Head of caudate nucleus (tissue), 42 donors: ENCODE measurements at places on chromosomes 3 and 15.

GRCh38 chr15:99409560-99409959, 156.2 kb upstream of the MEF2A start:
- DNase-seq, result no peak

- DNase-seq, result no peak
Observed at GRCh38 chr3:184148076-184148475, 7.1 kb upstream of the DVL3 start.

DNA sequence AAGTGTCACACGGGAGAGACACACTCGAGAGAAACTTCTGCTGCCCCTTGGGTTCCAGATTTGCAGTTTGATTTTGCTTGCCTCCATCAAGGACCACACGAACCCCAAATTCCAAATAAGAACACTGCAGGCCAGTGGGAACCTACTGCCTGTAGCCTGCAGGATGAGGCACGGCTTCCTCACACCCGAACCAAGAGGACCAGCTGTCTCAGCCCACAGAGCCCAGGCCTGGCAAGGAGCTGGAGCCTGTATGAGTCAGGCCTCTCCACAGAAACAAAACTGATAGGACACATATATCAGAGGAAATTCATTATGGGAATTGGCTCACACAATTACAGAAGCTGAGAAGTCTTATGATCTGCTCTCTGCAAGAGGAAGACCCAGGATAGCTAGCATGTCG, 188.1 kb upstream of the NSMCE3 start:
- no peak for DNase-seq

DNA sequence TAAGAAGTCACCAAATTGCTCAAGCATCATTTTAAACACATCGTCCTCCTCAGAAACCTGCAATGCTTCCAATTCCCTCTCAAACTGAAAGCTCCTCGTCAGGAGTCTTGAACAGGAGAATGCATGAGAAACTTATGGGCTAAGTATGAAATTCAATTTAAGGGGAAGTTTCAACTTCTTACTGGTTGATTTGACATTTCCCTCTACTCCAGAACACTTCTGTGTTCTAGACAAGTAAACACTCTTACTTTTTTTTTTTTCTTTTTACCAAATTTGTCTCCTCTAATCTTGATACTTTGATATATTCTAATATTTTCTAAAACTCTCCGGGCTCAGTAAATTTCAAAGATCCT, 181.7 kb downstream of the RSL24D1 start:
- DNase-seq, result no peak

DNA sequence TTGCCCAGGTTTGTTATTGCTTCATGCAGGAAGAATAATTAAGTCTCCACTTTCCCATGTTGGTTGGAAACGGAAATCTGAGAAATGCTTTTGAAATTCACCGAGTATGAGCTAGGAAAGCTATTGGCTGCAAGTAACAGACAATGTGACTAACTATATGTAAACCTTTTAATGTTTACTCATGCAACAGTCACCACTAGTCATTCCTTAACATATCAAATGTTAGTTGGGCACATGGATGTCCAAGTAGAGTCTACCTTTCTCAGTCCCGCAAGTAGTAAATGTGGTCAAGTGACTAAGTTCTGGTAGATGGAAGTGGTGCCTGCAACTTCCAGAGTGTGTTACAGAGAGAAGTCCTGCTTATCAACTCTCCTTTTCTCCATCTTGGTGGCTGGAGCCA, 52.5 kb downstream of the KLF15 start:
- no peak for DNase-seq

DNA sequence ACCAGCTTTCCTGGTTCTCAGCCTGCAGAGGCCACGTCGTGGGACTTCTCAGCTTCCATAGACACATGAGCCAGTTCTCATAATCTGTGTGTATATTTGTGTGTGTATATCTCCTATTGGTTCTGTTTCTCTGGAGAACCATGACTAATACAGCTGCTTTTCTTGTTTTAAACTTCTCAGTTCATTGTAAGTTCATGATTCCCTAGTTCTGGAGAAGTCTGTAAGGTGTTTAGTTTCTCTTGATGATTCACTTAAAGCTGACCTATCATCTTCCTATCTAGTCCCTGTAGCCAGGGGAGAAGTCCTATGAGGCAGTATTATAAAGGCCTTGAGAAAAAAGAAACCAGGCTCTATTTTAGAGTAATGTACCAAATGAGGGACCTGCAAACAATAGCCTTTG, 147.7 kb downstream of the RYR3 start:
- no peak for DNase-seq

GRCh38 chr3:104436506-104436905, 930.2 kb upstream of the ALCAM start:
- no peak for DNase-seq

GRCh38 chr3:150793641-150794040, 30.7 kb upstream of the SIAH2 start:
- DNase-seq, result no peak

DNA sequence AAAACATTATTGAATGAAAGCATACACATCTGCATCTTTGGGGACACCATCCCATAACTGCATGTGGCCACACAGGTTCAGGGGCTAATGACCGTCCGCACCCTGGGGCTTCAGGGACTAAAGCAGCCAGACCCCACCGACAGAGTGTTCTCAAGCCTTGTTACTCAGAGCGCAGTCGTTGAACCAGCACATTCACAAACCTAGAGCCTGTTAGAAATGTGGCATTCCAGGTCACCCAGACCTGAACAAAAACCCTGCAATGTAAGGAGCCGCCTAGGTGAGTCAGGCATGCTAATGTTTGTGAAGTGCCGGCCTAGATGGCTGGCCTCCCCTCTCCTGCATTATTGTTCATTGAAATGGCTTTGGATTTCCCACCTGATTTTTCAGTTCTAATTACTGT, 52.3 kb upstream of the HACD2 start:
- DNase-seq, result no peak

DNA sequence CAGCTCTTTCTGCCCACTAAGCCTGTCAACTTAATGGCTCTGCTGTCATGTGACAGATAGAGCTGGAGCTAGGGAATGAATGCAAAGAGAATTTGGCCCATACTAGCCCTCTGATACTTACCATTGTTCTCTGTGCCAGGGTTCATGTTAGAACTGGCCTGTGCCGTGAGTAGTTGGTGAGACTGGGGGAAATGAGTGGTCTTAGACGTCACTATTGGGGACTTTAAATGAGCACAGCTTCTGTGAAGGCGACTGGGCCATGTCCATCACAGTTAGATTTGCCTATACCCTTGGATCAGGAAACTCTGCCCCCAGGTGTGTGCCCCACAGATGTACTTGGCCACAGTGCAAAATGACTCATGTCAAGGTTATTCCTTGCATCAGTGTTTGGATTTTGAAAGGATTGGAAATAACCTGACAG, 124.9 kb downstream of the PTPRG start:
- no peak for DNase-seq

DNA sequence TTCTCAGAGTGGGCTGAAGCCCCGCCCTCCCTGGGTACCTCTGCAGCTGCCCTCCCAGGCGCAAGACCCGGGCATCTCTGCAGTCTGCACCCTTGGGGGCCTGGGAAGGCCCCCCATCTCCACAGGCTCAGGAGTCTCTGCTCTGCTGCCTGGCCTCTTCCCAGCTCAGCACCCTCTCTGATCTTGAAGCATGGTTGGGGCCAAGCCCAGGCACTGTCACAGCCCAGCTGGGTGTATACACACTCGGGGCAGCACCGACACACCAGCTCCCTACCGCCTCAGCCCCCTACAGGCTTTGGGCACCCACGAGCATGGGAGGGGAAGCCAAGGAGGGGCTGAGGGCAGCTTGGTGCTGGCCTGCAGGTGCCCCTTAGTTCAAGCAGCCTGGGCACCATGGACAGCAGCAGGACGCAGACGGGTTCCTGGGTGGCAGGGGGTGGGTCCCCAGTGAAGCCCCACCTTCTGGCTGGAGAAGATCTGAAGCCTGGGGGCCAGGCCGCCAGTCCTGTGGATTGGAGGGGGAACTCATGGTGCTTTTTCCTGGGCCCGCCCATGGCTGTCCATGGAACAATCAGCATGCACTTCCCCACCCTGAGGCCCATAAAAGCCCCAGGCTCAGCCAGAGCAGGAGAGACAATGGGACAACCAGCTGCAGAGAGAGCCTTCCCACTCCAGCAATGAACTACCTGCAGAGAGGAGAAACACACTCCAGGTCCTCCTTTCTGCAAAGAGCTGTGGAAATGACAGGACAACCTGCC, 170.6 kb downstream of the TJP1 start:
- DNase-seq, result no peak

DNA sequence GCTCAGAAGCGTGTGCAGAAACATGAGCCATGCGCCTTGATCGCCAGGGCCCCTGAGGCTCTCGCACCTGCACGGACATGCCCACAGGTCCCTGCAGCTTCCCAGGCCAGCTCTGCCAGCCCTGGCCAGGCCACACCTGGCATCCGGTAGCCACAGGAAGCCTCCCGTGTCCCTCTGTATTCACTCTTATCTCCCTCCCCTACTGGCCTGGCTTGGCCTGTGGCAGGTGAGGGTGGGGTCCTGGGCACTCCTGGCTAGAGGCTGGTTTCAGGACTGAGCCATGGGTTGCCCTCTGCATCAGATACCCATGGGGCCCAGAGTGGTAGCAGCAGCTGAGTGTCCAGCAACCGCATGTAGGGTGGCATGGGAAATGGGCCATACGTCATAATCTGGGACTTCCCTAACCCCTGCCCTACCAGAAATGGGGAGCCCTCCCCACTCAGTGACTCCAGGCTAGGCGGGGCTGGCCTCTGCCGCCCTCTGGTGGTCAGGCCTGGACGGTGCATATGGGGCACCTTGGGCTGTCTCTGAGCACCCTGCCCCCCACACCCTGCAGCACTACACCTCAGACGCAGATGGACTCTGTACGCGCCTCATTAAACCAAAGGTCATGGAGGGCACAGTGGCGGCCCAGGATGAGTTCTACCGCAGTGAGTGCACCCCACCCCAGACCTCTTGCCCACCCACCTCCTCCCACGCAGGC, 12.6 kb upstream of the LMAN1L start:
- DNase-seq, result peak; percentile 71

DNA sequence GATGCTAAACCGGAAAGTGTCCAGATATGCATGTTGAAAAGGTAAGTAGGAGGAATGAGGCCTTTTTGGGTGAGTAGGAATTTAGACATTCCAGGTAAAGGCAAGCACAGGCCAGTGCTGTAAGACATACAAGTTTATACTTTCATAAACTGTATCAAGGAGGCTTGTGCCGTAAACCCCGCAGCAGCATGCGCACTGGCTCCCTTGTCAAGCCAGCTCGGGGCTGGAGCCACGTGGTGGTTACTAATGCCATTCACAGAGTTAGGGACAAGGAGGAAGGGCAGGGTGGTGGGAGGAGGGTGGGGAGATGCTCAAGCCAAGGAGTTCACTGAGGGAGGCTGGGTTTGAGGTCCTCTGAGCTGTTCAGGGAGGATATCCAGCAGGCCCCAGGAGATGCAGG, 35.8 kb downstream of the PLD1 start:
- peak; percentile 62 for DNase-seq

GRCh38 chr3:32186097-32186496, 52.4 kb upstream of the CMTM8 start:
- DNase-seq, result no peak

GRCh38 chr3:48440590-48440958, 517 bp downstream of the TMA7 start:
- DNase-seq, result no peak

GRCh38 chr3:106850437-106850836, 526.8 kb upstream of the CCDC54 start:
- DNase-seq, result no peak

- no peak for DNase-seq
Observed at GRCh38 chr15:72242775-72243370, 11.9 kb upstream of the PKM start.

DNA sequence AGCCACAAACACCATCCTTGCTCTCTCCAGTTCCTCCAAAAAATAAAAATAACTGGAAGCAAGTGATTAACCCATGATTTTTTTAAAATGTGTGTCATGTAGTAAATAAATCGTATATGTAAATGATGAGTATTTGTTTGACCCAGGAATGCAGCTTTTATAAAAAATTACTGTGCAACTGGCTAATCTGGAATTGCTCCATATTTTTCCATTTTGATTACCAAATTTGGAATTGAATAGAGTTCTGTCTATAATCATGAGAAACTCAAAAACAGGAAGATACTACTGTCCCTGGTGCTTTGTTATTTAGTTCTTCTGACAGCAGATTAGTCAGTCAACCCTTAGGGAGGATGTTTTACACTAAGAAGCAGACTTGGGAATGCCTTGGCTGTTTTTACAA, 116.2 kb downstream of the CCNL1 start:
- no peak for DNase-seq

DNA sequence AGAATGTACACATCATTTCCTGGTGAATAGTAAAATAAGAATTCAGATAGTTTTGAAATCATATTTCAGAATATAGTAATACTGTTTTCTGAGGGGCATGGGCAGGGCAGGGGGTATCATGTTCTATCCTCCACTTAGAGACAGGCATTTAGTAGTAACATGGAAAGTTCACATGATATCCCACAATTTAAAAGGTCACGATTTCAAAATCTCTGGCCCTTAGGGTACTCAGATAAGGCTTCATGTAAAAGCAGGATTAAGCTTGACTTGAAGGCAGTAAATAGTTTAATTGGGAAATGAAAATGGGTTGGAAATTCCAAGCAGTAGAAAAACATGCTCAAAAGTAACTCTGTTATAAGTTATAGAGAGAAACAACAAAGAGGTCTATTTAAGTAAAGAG, 353.2 kb upstream of the AGTR1 start:
- no peak for DNase-seq

GRCh38 chr15:45449916-45450867, 71.8 kb upstream of the GATM start:
- DNase-seq, result no peak

- DNase-seq, result no peak
Observed at GRCh38 chr3:79414806-79415205, 353.0 kb downstream of the ROBO1 start.

GRCh38 chr3:67522081-67522480, 132.3 kb downstream of the SUCLG2 start:
- DNase-seq, result no peak

- no peak for DNase-seq
Observed at GRCh38 chr3:174951498-174952005, 92.4 kb downstream of the NAALADL2 start.

DNA sequence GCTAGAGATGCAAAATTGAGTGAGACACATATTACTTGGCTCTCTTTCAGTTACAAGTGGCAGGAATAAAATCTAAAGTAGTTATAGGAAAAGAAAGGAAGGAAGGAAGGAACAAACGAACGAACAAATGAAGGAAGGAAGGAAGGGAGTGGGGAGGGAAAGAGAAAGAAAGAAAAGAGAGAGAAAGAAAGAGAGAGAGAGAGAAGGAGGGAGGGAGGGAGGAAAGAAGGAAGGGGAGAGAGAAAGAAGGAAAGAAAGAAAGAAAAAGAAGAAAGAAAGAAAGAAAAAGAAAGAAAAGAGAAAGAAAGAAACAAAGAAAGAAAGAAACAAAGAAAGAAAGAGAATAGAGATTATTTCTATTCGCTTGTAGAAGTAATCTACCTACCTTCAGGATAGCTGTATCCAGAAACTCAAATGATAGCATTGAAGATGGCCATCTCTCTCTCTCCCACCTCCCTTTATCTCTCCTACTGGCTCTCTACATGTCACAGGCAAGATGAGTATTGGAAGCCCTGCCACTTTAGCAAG, 229.7 kb upstream of the TLE3 start:
- no peak for DNase-seq
